ENCODE measurements at places on chromosomes 7 and 10.

- DNase-seq, result no peak
These were observed 38.4 kb downstream of the RHOBTB1 start for GRCh38 chr10:60905580-60905979.

DNA sequence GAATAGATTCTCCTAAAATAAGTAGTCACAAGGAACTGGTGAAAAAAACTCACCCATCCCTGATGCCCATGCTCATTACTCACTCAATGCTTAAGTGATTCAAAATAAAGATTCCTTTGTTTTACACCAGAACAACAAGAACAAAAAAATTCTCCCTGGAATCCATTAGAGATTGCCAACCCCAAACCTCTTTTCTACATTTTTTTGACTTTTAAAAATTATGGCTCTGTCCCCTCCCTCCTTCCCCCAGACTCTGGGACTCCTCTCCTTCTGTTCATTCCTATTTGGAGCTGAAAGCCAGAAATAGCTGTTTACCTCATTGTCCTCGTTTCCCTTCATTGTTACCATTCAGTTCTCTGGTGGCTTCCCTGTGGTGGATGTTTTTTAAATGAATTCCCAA lies 63.2 kb upstream of the FHIP2A start:
- no peak for DNase-seq

DNA sequence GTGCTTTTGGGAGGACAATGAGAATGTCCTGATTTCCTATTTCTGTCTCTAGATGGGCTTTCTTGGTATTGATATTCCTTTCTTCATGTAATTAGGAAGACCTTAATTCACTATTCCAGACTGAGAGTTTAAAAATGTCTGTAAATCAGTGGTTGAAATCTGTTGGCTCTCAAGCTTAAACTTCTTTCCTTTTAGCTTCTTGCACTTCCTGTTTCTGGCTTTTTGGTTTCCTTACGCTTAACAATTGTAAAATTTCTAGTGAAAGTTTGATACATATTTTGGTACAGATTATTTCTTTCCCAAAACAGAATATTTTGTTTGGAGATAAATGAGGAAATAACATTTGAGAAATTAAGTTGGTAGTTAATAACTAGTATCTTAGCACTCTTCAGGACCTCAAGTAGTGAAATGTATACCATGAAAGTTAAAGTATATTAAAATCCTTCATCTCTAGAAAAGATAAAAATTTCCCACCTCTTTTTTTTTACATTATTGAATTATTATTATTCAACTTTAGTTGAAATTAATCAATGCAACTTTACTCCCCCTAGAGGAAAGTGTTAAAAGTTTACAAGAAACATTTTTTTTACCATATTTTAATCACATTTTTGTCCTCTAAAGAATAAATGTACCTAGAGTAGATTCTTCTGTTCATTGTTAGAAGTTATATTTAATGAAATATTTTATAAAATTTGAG lies 137.2 kb downstream of the PHTF2 start:
- DNase-seq, result no peak

- no peak for DNase-seq
These were observed 49.3 kb downstream of the C10orf120 start for GRCh38 chr10:122650331-122650730.

- DNase-seq, result no peak
These were observed at the start of gene IRF5 for GRCh38 chr7:128937647-128938543. Gene IRF5 (plus strand): TSS chr7:128937927. CDS start chr7:128942082, 4,155 bp downstream.

GRCh38 chr10:104123397-104123796 lies 1.4 kb downstream of the SFR1 start:
- no peak for DNase-seq

DNA sequence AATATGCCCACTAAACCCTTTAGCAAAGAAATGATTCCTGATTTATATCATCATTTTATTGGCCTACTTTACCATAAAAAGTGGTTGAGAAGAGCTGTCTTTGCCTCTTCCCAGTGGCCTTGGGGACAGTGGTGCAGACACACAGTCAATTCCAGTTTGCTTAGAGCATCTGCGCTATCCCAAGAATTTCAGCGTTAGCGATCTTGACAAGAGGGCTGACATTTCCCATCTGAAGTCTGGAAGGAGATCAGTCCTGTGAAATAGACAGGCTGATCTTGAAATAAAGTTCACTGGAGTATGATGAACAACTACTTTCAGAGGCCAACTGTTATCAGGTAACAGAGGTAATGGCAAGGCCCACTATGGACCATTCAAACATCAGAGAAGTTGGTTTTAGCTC lies 475.3 kb upstream of the NRP1 start:
- no peak for DNase-seq

- no peak for DNase-seq
These were observed 307.0 kb downstream of the PTPRN2 start for GRCh38 chr7:158280448-158281144.

DNA sequence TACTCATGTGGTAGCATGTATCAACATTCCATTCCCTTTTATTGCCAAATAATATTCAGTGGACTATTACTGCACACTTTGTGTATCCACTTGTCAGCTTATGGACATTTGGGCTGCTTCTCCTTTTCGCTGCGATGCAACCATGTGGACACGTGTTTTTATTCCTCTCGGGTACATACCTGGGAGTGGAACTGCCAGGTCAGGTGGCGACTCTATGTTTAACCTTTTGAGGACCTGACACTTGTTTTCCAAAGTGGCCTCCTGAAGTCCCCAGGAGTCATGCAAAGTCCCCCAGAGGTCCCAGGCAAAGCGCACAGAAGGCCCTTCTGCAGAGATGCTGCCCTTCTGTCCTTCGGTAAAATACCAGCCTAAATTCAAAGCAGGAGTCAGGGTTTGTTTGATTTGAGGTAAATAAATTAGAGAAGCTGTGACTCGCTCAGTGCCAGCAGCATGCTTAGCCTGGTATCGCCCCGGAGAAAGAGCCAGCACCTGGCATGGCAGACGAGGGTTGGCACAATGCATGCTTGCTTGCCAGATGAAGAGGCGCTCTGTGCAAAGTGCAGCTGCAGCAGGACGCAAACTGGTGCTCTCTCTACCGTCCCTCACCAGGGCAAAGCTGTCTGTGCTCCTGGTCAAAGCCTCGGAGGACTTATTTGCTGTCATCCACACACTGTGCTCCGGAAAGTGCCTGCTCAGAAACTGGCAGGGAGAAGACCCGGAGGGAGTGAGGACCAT lies 37.8 kb downstream of the HIPK2 start:
- no peak for DNase-seq
